ENCODE measurements at places on chromosomes 2 and 18.

DNA sequence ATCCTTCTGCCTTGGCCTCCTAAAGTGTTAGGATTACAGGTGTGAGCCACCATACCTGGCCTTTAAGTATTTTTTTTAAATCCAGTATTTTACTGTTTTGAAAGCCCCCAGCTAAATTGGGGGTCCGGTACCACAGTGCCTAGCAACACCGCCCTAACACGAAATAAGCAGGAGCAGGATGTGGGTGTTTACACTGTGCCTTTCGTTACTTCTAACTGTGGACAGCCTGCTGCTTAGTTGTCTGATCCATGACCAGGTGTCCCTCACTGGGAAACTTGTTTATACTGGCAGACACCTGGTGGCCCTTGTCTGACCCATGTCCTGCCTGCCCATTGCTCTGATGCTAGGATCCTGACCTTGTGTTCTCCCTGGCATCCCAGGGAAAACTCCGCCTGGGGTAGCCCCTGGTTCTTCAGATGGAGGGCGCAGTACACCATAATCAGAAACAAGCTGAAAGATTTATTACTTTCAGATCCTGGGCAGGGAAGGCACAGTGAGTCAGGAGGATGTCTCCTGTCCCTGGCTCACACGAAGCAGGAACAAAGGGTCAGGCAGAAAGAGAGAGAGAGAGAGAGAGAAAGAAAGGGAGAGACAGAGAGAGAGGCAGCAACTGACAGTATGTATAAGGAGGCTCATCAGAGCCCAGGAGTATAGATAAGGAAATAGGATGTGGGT lies 55.7 kb downstream of the NCAPH start:
- no peak for DNase-seq

DNA sequence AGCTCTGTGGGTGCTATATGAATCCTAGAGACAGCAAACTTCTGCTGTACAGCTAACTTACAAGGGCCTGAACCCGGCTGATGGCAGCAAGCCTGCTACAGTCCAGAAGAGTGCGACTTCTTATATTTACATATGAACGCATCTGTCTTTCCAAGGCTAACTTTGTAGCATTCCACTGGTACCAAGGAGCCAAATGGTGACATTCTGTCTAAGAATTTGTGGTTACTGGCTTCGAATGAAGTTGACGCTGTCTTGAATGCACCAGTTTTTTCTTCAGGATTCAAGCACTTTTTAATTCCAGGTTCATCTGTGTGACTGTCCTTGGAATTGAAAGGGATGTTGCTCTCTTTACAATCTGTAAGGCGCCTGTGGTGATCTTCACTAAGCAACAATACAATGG lies 42.4 kb downstream of the THUMPD2 start:
- DNase-seq, result no peak

- no peak for DNase-seq
Measured at GRCh38 chr2:121329786-121330185, 44.8 kb upstream of the TFCP2L1 start.

DNA sequence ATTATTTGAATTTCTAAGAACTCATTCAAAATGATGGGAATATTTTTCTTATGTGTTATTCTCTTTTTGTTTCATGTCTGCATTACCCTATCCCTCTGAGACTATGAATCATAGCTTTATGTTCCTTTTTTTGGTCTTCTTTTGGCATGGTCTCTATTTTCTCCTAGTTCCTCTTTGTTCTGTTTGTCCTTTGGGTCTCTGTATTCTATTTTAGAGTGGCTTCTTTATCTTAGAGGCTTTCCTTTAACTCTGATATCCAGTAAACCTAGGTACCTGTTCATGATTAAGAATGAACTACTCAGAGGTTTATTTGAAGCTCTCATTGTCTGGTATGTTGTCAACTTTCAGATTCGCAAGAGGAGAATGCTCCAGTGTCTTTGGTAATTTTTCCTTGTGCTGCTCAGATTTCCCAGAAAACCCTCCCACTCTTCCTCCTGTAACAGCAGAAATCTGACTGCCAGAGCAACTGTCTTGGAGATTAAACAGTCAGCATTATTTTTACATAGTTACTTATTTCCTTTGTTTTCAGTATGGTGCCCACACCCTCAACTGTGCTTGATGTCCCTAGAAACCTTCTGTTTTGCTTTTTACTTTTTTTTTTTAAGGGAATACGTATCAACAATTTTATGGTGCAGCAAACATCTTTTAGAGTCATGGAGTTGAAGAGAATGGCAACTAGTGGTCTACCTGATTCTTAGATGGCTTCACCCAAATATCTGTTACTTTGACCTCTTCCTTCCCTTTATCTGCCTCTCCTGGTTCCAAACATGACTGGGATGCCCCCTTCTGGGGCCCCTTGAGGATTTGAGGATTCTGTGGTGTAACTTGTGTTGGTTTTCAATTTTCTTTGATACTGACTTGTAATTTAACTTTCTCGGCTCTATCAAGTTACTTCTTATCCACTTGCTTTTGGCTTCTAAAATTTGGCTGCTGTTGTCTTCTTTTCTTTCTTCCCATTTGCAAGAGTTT lies 92.0 kb downstream of the DPP10 start:
- no peak for DNase-seq

DNA sequence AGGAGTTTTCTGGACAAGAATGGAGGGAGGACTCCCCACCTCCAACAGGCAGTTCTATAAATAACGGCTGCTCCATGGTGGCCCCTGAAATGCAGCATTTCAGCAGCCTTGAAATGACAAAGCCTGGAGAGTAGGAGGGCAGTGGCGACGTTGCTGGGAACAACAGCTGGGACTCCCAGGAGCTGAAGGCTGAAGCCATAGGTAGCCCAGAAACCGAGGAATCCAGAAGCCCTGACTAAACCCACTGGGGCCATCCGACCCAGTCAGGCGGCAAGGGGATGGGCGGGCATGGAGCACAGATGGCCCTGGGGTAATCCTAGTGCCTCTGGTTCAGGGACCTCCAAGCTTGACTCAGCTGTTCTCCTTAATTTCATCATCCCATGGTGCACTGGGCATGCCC lies 9.0 kb downstream of the PRKAG3 start:
- DNase-seq, result no peak

DNA sequence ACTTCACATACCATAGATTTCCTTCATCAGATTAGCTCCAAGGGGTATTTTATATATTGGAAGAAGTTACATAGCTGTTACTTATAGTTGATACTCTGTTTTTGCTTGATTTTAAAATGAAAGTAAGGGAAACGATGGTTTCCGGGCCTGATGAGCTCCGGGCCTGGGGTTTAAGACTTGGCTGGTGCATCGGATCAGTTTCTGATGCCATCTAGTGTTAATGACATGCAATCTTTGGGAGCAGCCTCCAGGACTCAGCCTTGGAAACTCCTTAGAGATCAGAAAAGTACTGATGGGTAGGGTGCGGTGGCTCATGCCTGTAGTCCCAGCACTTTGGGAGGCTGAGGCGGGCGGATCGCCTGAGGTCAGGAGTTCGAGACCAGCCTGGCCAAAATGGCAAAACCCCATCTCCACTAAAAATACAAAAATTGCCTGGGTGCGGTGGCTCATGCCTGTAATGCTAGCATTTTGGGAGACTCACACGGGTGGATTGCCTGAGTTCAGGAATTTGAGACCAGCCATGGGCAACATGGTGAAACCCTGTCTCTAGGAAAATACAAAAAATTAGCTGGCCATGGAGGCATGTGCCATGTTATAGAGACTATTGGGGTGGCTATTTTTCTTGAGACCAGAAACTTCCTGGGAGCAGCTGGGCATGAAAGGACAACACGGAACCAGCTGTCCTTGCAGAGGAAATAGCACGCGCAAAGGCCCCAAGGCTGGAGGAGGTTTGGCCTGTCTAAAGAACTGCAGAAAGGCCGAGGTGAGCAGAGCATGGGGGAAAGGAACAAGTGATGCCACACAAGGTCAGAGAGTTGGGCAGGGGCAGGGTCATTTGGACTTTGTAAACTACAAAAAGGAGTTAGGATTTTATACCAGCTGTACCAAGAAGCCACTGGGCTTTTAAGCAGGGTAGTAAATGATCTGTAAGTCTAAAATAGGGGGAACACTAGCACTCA lies 46.9 kb upstream of the CNOT11 start:
- DNase-seq, result peak; percentile 32

All from activated CD4-positive, alpha-beta T cell treated with anti-CD3 and anti-CD28 coated beads, Interleukin-2, amount 50 U/mL, for 4 hours (primary cell).